ENCODE measurements at places on chromosomes 3 and 15. TPM values are rescaled to one million over a fixed set of nuclear protein-coding genes. Genes with fewer than 3 reads are reported as not detected.

The ETV5 gene
- total RNA-seq, result 38.6 TPM

The SLC9C1 gene
- total RNA-seq, result 0.85 TPM

The FOXL2NB gene
- under 0.01 TPM for total RNA-seq

The TRIM42 gene
- total RNA-seq, result not detected

The LDHAL6B gene
- total RNA-seq, result not detected

The KCNMB2 gene
- total RNA-seq, result not detected

The CLDN16 gene
- total RNA-seq, result 0.34 TPM

The ECE2 gene
- total RNA-seq, result not detected

The LEKR1 gene
- 0.14 TPM for total RNA-seq

The CNTN4 gene
- total RNA-seq, result 0.17 TPM

The SGO1 gene
- total RNA-seq, result 10.5 TPM

The LYZL4 gene
- not detected for total RNA-seq

The CCR5 gene
- not detected for total RNA-seq

The MYEF2 gene
- total RNA-seq, result 8.4 TPM

The CMC1 gene
- total RNA-seq, result 3.5 TPM

The SH3GL3 gene
- total RNA-seq, result not detected

The ACKR2 gene
- total RNA-seq, result 11.2 TPM

The MST1R gene
- total RNA-seq, result 0.34 TPM

The NEK11 gene
- 2.8 TPM for total RNA-seq

The CHRNA5 gene
- 4.6 TPM for total RNA-seq

The P2RY14 gene
- not detected for total RNA-seq

The SLC22A14 gene
- total RNA-seq, result 0.17 TPM

The GABRR3 gene
- not detected for total RNA-seq

The SCAANT1 gene
- total RNA-seq, result not detected

The C3orf20 gene
- total RNA-seq, result not detected

The PLA2G4D gene
- not detected for total RNA-seq

The SHC4 gene
- total RNA-seq, result 0.17 TPM

The SMAD6 gene
- total RNA-seq, result 11.9 TPM

The GATA2 gene
- 25.0 TPM for total RNA-seq

The FBXO45 gene
- total RNA-seq, result 17.2 TPM

The CCR3 gene
- not detected for total RNA-seq

The AP3B2 gene
- total RNA-seq, result 0.17 TPM

The HRG gene
- total RNA-seq, result not detected

The CHMP2B gene
- total RNA-seq, result 18.5 TPM

The BCL2A1 gene
- total RNA-seq, result not detected

The ABHD6 gene
- total RNA-seq, result 21.7 TPM

The HIGD2B gene
- not detected for total RNA-seq

The PPP1R14D gene
- not detected for total RNA-seq

The TTLL13 gene
- total RNA-seq, result 0.09 TPM

The ACOX2 gene
- 1.5 TPM for total RNA-seq

The FMN1 gene
- total RNA-seq, result 0.09 TPM

The IGF1R gene
- 93.5 TPM for total RNA-seq

The OR5H1 gene
- not detected for total RNA-seq

The APOD gene
- total RNA-seq, result 27.1 TPM

The APBA2 gene
- 18.5 TPM for total RNA-seq

The SIDT1 gene
- 0.09 TPM for total RNA-seq

The SLC2A2 gene
- not detected for total RNA-seq

The IRAK2 gene
- 55.6 TPM for total RNA-seq

The INSYN1 gene
- not detected for total RNA-seq

The STAB1 gene
- total RNA-seq, result 464 TPM

The DTX3L gene
- 23.8 TPM for total RNA-seq

The TTC21A gene
- total RNA-seq, result 1.5 TPM
